ENCODE measurements at places on chromosomes 7 and 10.

- no peak for DNase-seq
These were observed 41.1 kb downstream of the COBL start for GRCh38 chr7:51275532-51275931.

DNA sequence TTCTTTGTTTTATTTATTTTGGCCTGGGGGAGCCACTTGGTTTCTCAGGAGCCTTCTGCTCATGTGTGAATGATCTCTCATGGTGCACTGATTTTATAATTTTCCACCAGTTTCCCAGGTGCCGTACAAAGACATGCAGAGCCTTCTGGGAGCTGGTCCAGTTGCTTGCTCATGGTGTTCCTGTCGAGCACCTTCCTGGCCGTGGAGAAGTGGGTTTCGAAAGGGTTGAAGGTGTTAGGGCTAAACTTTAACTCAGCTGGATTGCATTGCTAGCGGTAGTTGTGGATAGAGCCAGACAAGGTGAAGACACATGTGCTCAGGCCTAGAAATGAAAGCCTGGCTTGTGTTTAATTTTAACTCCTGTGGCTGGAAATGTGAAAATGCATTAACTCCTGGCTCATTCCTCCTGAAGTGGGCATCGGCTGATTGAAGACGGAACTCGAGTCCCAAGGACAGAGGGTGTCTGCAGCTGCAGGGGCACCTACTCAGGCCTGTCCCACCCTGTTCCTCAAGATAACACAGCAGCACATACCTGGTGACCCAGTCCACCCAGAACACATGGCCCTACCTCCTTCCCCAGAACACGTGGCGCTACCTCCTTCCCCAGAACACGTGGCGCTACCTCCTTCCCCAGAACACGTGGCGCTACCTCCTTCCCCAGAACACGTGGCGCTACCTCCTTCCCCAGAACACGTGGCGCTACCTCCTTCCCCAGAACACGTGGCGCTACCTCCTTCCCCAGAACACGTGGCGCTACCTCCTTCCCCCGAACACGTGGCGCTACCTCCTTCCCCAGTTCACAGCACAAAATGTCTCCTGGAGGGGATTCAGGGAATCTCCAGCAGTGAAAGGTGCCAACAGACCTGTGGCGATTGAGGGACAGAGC lies 133.2 kb downstream of the WDR37 start:
- DNase-seq: no peak

DNA sequence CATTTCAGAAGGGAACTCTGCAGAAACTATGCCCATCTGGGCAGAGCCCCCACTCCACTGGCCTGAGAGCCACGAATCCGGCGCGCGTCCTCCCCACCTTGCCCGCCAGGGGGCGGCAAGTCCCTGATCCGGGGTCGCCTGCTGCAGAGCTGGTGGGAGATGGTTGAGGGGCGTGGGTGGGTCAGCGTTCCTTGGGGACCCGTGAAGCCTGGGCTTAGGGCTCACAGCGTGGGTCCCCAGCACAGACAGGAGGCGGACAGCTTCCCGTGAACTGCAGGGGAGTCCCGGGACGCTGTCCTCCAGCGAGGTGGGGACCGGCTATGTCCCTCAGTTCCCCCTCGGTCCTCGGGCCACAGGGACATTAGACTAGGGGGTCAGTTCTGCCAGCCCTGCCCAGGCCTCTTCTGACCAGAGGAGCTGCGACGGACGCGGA lies 585 bp upstream of the POP7 start:
- DNase-seq: peak; percentile 88

DNA sequence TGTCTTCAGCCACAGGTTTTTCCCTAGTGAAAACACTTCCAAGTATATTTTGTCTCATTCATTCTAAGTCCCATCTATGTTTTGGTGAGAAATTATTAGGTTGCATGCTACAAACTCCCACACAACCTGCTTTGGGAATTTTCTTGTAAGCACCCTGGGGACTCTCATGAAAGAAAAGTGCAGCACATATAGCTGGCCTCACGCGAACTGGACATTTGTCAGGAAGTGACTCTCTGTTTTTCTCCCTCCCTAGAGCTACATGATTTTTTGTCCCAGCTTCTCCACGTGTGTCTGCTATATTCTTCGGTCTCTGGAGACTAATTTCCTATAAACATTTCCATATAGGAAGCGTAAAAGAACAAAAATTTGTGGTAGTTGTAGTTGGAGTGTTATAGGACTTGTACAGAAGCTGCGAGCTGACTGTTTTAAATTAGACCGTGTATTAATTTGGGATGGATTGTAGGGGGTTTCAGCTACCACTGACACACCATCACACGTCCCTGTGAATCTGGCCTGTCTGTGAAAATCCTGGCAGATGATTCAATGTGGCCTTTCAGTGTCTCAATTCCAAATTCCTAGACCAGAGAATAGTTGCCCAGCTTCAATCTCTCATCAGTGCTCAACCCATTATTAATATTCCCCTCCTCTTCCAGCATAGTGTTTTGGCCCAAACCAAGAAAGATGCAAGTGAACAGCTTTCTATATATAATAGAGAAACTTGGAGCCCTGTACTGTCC lies 40.2 kb downstream of the ARL4A start:
- no peak for DNase-seq

DNA sequence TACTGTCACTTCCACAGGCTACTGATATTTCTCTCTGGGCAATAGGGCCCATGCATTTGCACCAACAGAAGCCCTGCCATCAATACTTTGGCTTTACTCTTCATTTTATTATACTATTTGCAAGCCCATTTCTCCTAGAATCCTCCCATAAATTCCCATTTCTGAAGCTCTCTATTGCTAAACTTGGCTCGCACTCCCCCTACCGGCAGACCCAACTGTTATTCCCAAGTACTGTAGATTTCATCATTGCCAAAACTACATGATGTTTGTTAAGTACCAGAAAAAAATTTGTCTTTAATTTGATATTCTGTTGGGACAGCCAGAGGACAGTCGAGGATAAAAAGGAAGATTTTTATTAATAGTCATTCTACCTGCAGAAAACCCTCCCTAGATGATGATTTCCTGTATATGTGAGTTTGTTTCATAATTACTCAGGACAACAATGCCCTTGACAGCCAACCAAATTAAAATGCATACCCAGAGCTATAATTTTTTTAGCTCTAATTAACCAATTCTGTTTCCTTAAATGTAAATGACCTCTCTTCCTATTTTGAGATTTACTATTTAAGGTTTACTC lies 298.6 kb downstream of the REEP3 start:
- peak; percentile 37 for DNase-seq

GRCh38 chr10:29473087-29473356 lies 161.7 kb downstream of the SVIL start:
- DNase-seq: no peak

Measured in KBM-7 (cell line).